ENCODE measurements at places on chromosomes 7 and 10.

- no peak for DNase-seq
These were observed 13.1 kb upstream of the MTPN start for GRCh38 chr7:135990258-135990657.

DNA sequence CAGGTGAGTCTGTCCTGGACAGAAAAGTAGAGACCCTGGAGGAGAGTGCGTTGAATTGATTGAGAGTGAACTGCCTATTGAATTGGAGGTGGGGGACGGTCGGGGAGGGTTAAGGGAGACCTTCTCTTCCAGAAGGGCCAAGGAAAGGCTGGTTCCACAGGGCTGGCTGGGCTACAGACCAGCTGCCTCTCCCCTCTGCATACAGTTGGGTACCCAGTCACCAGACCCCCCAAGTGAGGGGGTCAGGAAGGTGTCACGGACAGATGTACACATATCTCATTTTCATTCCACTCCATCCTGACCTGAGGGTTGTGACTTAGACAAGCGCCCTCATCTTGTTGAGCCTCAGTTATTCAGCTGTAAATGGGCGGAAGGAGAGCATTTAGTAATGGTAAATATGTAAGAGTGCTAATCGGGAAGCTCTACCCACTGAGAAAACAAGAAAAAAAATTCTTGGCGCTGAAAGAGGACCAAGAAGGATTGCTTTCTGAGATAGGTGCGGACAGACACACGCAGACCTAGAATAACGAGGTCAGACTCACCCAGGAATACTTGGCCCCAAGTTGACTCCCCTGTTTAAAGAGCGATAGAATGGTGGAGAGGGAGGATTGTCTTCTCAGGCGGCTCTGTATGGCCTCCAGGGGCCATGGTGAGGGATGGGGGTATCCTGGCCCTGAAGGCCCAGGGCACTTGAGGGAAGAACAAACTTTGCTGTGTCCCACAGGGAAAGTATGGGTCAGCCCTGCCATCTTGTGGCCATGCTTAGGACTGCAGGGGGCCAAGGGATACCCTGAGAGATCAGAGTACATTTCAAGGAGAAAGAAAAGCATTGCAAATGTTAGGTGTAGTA is 7.2 kb upstream of the MBL2 start:
- peak; percentile 30 for DNase-seq

GRCh38 chr7:151679881-151680612 is 160.4 kb upstream of the RHEB start:
- no peak for DNase-seq

GRCh38 chr10:44045020-44045419 is 339.9 kb downstream of the CXCL12 start:
- DNase-seq, result peak; percentile 31

DNA sequence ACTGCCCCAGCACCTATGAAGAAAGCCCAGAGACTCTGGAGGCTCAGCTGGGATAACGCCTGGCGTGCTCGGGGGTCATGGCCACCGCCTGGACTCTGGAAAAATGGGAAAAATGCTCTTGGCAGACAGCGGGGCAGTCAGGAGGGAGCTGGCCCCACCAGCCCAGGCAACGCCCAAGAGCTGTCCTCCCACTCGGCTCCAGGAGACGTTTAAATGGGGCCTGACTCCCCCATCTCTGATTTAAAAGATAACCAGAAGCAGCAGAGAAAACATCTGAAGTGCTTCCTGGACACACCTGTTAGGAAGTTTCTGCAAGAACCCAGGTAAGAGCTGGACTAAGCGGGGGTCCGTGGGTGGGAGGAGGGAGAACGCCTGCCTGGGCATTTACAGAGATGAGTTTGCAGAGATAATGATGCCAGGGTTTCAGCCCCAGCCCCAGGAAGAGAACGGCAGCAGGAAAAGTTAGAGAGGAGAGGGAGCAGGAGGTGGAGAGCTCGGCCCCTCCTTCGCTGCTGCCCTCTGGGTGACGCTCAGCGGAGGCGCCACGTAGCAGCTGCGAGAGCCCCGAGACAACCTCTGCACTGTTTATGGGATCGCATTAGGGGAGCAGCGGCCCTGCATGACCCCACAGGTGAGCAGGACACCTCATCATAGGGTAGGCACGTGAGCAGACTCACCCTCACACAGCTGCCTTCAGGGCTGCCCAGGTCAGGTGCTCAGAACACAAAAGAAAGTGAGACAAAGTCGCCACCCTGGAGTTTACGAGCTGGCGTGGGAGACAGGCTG is 83.5 kb upstream of the INSIG1 start:
- DNase-seq, result peak; percentile 60

- no peak for DNase-seq
These were observed 318.2 kb upstream of the CELF2 start for GRCh38 chr10:10699427-10699826.

Measured in muscle of back (tissue), 13 donors.